ENCODE measurements at places on chromosomes 1 and 21.

DNA sequence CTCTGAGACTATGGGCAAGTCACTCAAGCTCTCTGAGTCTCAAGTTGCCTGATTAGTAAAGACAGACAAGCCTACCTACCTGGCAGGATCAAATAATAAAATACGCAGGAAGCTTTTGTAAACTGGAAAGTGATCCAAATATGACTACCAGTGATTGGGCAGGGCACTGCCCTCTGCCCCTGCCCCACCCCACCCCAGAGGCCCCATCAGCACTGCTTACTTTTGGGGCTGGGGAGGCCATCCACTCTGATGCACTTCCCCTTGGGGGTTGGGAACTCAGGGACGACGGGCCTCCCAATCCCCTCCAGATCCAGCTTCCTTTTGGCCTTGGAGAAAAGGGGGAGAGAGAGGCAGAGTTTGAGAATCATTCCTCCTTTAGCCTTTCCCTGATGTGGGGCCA lies 6.9 kb downstream of the E2F2 start:
- no peak for DNase-seq

- no peak for DNase-seq
Measured at GRCh38 chr1:12196641-12197482, 30.1 kb downstream of the TNFRSF1B start.

- no peak for DNase-seq
Measured at GRCh38 chr1:15218287-15219279, 28.4 kb upstream of the FHAD1 start.

- no peak for DNase-seq
Measured at GRCh38 chr1:28897789-28898188, 16.6 kb upstream of the EPB41 start.

GRCh38 chr1:31027693-31028526 lies 37.6 kb downstream of the PUM1 start:
- DNase-seq: no peak

DNA sequence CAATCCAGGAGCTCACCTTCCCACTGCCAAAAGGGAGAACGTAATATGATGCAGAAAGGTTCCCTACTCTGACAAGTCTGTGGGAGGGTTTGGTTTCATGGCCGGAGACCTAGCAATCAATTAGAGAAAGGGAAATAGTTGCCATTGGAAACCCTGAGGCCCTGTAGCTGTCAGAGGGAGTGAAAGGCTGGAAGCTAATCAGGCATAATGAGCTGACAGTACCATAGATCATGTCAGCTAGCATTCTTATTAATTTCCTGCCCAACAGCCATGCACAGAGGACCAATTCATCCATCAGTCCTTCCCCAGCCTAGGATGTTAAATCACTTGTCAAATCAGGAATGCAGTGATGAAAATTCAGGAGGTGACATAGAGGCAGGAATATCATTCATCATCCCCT lies 527.3 kb downstream of the PLPP3 start:
- no peak for DNase-seq

All from activated T-helper 1 cell treated with Interleukin-2 at 50 U/mL for 16 hours (primary cell).